GM23248 (cell line): ENCODE measurements at places on chromosomes 11 and 22.
A peak's percentile ranks its signal among the peaks of the same experiment; 100 is the strongest.

GRCh38 chr22:21780259-21780658 lies 44.7 kb upstream of the YPEL1 start:
- H3K4me1 ChIP-seq = peaks cover 14% of the 10 kb centered on the region
- no peak overlapping the region for H3K4me3 ChIP-seq
- no peaks in the 10 kb centered on the region; the same call in 1 of the 2 replicates for H3K36me3 ChIP-seq
- no peak overlapping the region for H3K27ac ChIP-seq
- no peaks in the 10 kb centered on the region for H3K27me3 ChIP-seq

DNA sequence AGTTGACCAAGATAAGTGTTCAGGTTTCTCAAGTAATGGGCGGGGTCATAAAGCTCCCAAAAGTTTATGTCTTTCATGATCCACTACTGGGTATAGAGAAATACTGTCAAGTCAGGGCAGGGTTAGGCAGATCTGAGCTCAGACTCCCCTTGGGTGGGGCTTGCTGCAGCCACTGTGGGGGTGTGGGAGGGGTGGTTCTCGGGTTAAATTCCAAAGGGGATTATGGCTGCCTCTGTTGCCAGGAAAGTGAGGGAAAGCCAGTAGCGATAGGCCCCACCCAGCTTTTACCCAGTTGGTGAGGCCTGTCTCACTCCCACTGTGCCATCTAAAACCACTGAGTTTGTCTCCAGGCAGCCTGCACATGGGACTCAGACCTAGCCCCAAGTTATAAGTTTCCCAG lies 37.8 kb downstream of the DLG2 start:
- H3K27me3 ChIP-seq = no peaks in the 10 kb centered on the region
- no peak overlapping the region for H3K27ac ChIP-seq
- DNase-seq = no peak
- no peaks in the 10 kb centered on the region for H3K36me3 ChIP-seq

- H3K4me1 ChIP-seq = no peaks in the 10 kb centered on the region
- H3K27ac ChIP-seq = no peak overlapping the region
- no peak for DNase-seq
- H3K4me3 ChIP-seq = no peak overlapping the region
Observed at GRCh38 chr22:26847046-26847445, 189.7 kb downstream of the MIAT start.

DNA sequence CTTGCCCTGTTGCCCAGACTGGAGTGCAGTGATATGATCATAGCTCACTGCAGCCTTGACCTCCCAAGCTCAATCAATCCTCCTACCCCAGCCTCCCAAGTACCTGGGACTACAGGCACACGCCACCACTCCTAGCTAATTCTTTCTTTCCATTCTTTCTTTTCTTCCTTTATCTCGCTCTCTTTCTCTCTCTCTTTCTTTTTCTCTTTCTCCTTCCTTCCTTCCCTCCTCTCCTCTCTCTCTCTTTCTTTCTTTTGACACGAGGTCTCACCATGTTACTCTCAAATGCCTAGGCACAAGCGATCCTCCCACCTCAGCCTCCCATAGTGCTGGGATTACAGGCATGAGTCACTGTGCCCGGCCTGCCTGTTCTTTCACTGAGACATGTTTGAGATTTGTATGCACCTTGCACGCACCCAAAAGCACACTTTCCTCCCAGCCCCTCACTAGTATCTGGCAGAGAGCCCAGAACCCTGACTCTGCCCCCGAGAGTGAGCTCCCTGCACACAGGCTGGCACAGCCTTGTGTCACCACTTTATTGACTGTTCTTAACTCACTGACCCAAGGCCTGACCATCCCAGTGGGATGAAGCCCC lies 56.8 kb downstream of the CD6 start:
- no peak overlapping the region for H3K4me3 ChIP-seq
- H3K27me3 ChIP-seq = peaks cover 14% of the 10 kb centered on the region
- no peaks in the 10 kb centered on the region for H3K4me1 ChIP-seq

DNA sequence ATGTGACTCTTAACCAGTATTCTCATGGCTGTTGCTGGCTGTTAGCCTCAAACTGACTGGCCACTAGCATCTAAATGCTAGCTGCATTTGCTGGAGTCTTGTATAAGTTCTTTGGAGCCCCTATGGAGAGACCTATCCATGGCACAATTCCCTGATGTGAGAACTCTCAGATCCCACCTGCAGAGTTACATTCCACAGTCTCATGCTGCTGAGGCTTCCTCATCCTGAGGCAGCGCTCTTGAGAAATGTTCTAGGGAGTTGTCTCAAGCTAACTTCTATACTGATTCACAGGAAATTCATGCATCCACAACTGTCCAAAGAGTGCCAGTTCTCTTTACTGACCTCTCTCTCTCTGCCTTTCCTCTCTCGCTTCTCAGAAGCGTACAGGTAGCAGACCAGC lies 218.0 kb upstream of the PITPNB start:
- H3K4me1 ChIP-seq = peaks cover 44% of the 10 kb centered on the region
- no peak overlapping the region for H3K27ac ChIP-seq
- H3K36me3 ChIP-seq = no peaks in the 10 kb centered on the region
- H3K4me3 ChIP-seq = no peak overlapping the region

GRCh38 chr22:37410174-37411055 lies 16.9 kb downstream of the ELFN2 start:
- no peaks in the 10 kb centered on the region for H3K4me1 ChIP-seq
- DNase-seq = no peak
- no peaks in the 10 kb centered on the region for H3K27me3 ChIP-seq
- H3K36me3 ChIP-seq = no peaks in the 10 kb centered on the region

DNA sequence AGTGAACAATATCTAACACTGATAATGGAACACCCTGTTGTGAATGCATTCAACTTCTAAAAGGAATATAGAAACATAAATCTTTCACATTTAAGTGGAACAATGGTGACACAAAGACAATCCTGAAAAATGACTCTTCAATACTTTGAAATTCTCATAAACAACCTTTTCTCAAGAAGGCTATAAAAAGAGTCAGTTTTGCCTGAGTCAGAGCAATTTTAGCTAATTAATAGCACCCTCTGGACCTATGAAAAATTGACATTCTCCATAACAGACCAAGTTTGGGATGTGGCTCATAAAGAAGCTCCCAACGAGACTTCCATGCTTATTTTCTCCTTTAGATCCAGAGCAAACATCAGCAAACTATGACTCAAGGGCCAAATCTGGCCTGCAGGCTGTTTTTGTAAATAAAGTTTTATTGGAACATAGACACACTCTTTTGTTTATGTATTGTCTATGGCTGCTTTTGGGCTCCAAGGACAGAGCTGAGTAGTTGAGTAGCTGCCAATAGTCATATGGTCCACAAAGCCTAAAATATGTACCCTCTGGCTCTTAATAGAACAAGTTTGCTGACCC lies 108.0 kb downstream of the MAML2 start:
- no peaks in the 10 kb centered on the region for H3K36me3 ChIP-seq
- peaks cover 57% of the 10 kb centered on the region for H3K4me1 ChIP-seq
- no peaks in the 10 kb centered on the region for H3K27me3 ChIP-seq
- H3K4me3 ChIP-seq = no peak overlapping the region
- DNase-seq = peak; percentile 37
- H3K27ac ChIP-seq = peak overlapping the region; percentile 29

- no peaks in the 10 kb centered on the region for H3K36me3 ChIP-seq
- H3K4me1 ChIP-seq = peaks cover 6% of the 10 kb centered on the region; the same call in 1 of the 2 replicates
- peak; percentile 51 for DNase-seq
Observed at GRCh38 chr11:3609416-3610265, 32.2 kb downstream of the ART5 start.

DNA sequence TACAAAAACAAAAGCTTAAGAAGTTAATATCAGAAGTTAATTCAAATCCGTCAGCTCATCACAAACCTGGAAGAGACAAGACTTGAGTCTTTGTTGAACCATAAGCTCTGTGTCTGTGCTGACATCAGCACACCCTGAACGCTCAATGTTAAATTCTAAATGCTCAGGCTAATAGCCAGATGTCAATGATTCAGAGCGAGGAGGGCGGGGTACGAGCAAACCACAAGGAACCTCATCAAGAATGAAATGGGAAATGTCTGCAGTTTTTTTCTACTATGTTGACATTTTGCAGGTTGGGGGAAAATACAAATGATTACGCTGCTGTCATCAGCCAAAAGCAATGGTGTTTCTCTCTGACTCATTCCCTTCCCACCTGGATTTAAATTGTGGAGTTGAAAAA lies 1057.2 kb downstream of the NTM start:
- H3K4me1 ChIP-seq = peaks cover 5% of the 10 kb centered on the region
- peak; percentile 80 for DNase-seq
- H3K36me3 ChIP-seq = no peaks in the 10 kb centered on the region
- H3K27ac ChIP-seq = no peak overlapping the region
- peaks cover 27% of the 10 kb centered on the region for H3K27me3 ChIP-seq

DNA sequence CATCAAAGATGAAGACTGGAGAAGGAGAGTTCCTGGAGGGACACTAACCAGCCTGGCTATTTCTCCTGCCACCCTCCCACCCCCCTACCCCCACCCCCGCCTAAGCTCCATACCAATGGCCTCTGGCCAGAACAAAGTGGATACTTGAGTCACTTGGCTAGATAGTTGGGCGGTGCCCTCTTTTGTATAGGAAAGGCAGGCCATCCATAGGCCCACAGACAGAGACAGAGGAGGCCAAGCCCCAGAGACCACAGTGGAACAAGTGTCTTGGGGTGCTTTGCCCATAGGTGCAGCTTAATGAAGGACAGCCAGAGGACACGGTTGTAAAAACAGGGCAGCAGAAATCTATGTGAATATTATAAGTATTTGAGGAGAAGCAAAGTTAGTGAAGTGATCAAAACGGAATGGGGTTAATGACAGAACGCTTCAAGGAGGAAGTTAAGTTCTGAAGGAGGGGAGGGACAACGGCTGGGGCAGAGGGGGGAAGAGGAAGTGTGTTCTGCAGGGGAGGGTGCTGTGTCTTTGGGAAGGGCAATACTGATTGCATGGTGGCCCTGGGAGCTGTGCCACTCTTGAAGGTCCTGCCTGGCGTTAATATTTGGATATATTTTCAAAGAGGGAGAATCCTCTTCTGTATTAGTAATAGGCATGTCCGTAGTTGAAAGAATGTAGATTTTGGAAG lies 32.7 kb downstream of the FLI1 start:
- 0 out of 2 replicates have a peak, but pooled peaks cover 7% of the 10 kb centered on the region for H3K4me1 ChIP-seq
- no peak overlapping the region for H3K27ac ChIP-seq
- H3K36me3 ChIP-seq = no peaks in the 10 kb centered on the region
